Stimulated activated CD4-positive, alpha-beta T cell treated with anti-CD3 and anti-CD28 coated beads, Interleukin-1b, Interleukin-23, amount 100 ng/mL, for 1 hour (primary cell): ENCODE measurements at places on chromosomes 1 and 21.
A peak's percentile ranks its signal among the peaks of the same experiment; 100 is the strongest.

- no peak for DNase-seq
Measured at GRCh38 chr1:221743416-221744208, 1.7 kb upstream of the DUSP10 start.

DNA sequence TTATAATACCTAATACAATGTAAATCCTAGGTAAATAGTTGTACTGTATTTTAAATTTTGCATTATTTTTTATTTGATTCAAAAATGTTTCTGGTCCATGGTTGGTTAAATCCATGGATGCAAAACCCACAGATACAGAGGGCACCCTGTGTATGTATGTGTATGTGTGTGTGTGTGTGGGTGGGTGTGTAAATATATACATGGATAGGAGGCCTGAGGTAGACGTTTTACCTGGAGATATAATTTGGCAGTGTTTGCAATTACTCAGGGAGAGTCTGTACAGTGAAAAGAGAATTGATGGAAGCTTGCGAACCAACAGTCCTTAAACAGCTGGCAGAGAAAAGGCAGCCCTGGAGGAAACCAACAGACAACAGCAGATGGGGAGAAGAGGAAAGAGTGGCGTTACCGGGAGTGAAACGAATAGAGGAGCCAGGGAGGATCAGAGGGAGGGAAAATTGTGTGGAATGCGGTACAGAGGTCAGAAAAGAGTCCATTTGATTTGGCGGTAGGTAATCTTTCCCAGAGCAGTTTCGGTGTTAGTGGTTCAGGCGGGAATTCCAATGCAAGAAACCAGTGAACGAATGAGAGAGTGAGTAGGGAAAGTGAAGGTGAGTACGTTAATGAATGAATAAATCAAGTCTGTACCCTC, 47.9 kb upstream of the NBL1 start:
- DNase-seq: no peak

DNA sequence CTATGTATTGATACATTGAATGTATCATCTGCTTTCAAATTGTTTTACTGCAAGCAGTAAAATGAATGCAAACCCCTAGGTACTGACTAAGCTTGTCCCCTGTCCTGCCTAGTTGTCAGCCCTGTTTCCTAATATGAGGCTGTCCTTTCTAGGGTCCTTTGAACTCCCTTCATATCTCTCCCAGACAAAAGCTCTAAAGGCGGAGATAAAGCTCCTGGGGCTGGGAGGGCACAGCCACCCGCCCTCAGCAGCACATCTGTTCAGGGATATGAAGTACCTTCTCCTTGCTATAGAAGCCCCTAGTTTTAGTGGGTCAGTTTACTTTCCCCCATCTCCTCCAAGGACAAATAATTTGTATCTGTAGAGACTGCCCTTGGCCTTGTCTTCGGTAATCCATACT, 93.1 kb upstream of the ETS2 start:
- no peak for DNase-seq

DNA sequence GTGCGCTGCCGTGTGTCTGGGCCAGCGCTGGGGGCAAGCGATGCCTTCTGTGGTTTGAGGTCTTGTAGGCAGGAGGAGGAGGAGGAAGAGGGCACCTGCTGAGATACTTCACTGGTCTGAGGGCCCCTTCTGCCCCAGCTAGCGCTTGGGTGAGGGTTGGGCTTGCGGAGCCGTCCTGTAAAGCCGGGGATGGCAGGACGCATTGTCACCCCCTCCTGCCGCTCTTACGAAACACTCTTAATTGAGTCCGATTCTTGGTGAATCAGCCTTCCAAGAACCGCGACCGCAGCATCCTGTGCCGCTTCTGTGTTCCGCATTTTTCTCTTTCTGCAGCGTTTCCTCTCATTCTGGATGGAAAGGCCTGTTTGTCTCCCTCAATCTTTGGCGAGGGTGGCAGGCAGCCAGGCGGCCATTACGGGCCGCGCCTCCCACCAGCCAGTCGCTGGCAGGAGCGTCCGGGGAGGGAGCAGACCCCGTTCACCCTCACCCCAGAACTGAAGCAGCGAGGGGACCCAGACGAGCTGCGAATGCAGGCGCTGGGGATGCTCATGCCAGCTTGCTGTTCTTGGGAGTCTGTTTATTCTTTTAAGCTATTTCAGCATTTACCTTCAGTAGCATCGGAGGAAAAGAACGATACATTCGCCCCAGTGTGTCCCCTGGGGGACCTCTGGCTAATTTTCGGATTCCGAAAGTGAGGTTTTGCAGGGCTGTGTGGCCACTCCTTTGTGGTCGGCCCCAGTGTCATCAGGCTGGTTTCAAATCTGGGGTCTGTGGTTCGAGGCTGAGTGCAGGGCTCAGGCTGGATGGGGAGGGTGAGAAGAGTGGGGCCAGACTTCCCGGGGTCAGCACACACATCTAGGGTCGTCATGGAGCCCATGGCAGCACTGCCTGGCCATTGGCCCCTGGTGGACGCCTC, 62.7 kb downstream of the SKI start:
- DNase-seq: peak; percentile 47

- DNase-seq: no peak
Measured at GRCh38 chr1:27306892-27307761, 14.8 kb upstream of the TMEM222 start.

DNA sequence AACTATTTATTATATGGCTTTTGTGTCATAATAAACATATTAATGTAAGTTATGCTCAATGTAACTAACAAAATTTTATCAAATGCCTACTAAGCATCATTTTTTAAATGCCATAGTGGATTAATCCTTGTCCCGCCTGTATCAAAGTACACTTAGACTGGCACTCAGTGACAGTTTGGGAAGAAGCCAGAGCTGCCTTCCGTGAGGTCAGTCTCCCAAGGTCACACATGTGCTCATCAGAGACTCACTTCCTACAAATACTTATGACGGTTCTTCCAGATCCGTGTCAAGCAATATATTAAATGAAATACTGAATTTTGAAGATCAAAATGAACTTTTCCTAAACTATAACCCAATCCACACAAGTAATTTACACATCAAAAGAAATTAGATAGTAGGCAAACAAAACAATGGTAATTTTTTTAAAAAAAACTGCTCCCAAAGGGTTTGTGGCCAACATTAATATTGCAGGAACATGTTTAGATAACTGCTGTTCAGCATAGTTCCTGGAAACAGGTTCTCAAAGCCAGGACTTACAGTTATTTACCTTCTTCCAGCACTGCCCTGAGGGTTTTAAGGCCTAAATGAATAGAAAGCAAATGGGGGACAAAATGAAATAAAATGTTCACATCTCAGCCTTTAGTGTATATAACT, 27.2 kb downstream of the WLS start:
- no peak for DNase-seq

GRCh38 chr1:235817101-235817728, 49.5 kb downstream of the LYST start:
- DNase-seq: no peak

GRCh38 chr1:156746728-156747631, 4.5 kb downstream of the HDGF start:
- DNase-seq: no peak

- no peak for DNase-seq
Measured at GRCh38 chr1:1598720-1599029, 1.3 kb downstream of the FNDC10 start.

DNA sequence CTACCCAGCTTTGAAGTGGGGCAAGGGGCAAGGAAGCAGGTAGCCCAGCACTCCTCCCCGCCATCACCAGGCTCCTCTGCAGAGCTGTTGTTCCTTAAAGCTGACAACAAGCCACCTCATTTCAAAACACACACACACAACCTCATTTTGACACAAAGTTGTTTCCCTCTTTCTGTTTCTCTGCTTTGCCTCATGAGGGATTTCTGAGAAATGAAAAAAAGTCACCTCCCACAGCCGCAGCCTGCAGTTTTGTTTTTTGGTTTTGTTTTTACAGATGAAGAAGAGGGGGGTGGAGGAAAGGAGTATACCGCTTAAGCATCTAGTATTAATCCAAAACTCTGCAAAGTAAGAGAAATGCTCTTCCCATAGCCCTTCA, 12.1 kb downstream of the MCL1 start:
- DNase-seq: no peak

DNA sequence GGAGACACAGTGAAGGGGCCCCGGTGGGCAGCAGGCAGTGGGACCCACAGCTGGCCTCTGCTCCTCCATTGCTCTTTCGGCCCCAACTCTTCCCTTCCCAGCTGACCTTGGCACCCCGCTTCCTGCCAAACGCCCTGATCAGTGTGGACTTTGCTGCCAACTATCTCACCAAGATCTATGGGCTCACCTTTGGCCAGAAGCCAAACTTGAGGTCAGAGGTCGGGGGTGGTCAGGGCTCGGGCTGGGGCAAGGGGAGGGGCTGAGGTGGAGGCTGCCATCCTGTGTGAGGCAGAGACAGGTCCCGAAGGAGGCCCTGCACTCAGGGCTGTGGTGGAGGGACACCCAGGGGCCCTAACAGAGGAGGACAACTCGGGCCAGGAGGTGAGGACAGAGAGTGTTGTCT, 13.7 kb downstream of the PODN start:
- no peak for DNase-seq

- no peak for DNase-seq
Measured at GRCh38 chr1:58710190-58711085, 10.6 kb upstream of the MYSM1 start.

- no peak for DNase-seq
Measured at GRCh38 chr1:41483001-41483850, 1.3 kb downstream of the EDN2 start.

DNA sequence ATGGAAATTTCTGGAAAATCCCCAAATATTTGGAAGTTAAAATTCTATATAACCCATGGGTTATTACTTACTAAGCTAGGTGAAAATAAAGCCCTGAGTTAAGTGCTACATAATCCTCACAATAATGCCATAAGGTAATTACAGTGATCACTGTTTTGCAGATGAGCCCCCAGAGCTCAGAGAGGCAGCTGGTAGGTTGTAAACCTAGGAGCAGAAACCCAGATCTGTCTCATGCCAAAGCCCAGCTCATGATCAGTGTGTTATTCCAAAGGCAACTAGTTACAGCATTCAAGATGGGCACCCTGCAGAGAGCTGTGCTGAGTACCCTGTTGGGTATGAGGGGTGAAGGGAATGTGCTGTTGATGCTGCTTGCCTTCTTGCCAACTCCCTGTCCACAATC, 10.8 kb upstream of the MYOG start:
- no peak for DNase-seq

- no peak for DNase-seq
Measured at GRCh38 chr1:7670334-7671145, 100.6 kb upstream of the VAMP3 start.

DNA sequence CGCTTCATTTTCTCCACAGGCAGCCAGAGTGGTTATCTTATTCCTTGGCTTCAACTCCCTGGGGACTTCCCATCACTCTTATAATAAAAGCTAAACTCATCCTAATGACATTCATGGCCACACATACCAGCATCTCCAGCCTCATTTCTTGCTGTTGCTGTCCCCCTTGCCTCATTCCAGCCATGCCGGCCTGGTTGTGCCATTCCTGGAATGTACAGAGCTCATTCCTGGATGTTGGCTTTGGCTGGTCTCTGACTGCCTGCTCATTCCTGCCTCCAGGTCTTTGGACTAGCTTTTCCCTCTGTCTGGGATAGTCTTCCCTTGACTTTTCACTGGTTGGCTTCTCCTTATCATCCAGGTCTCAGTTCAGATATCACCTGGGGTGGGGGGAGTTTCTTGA, 2.4 kb upstream of the PEF1 start:
- no peak for DNase-seq

DNA sequence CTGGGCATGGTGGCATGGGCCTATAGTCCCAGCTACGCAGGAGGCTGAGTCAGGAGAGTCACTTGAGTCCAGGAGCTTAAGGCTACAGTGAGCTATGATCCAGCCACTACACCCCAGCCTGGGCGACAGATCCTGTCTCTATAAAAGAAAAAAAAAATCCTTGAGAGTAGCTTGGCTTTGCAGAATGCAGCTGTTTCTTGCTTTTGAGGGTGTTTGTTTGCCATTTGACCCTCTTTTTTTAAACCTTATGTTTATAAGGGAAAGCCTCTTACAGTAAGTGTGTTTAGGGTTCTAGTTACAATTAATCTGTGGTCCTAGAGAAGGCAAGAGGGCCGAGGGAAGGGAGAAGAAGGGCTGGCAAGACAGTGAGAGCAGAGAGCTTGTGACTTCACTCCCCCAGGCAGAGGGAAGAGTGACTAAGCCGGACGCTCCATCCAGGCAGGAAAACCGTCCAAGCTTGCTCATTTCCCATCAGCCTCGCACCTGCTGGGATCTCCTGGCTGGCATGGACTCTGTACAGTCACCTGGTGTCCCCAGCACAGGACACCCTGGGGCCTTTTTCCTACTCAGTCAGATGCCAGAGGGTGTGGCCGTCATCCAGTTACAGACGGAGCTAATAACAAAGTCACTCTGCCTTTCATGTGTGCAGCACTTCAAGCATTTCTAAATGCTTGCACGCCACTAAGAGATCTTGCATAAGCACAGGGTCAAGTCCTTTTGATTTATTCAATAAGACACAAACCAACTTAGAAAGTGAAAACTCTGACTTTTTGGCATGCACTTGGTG, 55.5 kb upstream of the PSEN2 start:
- DNase-seq: no peak

GRCh38 chr1:23543707-23544443, 12.8 kb upstream of the E2F2 start:
- no peak for DNase-seq

GRCh38 chr1:57276918-57277317, 146.9 kb downstream of the DAB1 start:
- DNase-seq: no peak

- no peak for DNase-seq
Measured at GRCh38 chr21:25942135-25942534, 207.4 kb downstream of the GABPA start.

GRCh38 chr1:17306407-17306806, 1.6 kb upstream of the PADI4 start:
- no peak for DNase-seq

DNA sequence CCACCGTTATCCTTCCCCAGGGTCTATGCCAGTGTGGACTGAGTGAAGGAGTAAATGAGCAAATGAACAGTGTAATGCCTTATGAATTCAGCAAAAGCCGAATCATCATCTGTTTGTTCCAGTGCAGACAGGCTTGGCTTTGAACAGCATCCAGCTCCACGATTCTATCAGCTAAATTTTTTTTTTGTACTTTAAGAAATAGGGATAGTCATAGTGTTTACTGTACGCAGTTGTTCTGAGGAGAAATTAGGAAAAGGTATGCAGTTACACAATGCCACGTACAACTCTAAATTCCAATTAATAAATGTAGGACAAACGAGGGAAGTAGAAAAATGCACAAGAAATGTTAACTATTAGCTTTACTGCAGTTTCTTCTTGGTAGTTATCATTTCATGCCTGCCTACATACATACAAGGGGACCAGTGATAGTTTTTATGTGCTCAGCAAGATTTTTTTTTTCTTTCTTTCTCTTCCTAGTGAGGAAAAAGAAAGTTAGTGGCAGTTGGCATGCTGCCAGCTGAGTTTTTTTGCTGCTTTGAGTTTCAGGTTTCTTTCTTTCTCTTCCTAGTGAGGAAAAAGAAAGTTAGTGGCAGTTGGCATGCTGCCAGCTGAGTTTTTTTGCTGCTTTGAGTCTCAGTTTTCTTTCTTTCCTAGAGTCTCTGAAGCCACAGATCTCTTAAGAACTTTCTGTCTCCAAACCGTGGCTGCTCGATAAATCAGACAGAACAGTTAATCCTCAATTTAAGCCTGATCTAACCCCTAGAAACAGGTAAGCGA, at the start of gene IFI44L:
Gene IFI44L, plus strand, starts transcription at position 646 of the 777 bp plus-strand sequence. CDS start 7,468 bp downstream, outside the sequence.
- peak; percentile 36 for DNase-seq
